ENCODE measurements at places on chromosomes 1 and 21. TPM values are rescaled to one million over a fixed set of nuclear protein-coding genes. Genes with fewer than 3 reads are reported as not detected.

DNA sequence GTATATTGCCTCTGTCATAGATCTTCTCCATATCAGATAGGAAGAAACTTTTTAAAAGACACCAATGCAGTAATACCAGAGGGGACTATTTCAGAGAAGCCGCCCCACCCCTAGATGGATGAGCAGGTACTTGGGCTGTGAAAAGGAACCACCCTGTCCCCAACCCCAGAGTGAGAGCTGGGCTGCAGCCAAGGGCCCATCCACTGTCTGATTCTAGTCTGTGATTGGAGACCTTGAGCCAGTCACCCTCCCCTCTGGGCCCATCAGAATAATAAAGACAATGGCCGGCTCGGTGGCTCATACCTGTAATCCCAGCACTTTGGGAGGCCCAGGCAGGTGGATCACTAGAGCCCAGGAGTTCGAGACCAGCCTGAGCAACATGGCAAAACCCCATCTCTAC lies 5.0 kb downstream of the CLEC20A start:
- DNase-seq, result no peak

GRCh38 chr1:108615544-108615943 lies 45.3 kb downstream of the HENMT1 start:
- DNase-seq, result no peak

DNA sequence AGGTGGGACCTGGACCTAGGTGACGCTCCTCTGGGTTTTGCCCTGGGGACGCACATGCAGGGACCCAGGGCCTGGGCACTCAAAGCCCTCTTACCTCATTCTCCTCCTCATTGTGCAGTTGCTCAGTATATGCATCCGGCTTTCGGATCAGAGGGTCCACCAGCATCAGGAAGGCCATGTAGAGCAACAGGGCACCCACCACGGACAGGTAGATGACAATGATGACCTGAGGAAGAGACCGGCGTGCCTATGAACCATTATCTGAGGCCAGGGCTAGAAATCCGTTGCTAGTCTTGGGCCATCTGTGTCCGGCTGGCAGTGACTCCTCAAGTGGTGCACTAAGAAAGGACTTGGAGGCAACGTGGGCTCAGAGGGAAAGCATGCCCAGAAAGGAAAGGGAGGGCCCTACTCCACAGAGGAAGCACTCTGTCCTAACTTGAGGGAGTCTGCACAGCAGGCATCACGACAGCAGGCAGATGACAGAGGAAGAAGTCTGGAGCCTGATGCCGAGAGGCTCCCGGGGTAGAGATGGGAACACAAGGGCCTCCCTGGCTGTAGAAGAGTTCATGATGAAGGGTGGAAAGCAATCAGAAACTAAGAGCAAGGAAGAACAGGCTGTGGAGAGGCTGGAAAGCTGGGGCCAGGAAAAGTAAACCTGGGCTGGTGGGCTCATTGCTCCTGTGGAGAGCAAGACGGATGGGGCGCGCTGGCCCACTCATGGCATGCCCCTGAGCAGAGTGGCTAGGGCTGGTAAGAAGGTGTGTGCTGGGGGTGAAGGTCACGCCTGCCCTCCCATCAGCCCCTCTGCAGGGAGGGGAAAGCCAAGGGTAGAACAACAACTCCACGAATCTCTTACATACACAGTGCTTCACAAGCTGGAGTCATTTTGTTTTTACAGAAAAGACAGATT lies 10.3 kb downstream of the TMEM9 start:
- no peak for DNase-seq

- no peak for DNase-seq
Measured at GRCh38 chr1:148354284-148354912, 128.7 kb downstream of the PPIAL4G start.

DNA sequence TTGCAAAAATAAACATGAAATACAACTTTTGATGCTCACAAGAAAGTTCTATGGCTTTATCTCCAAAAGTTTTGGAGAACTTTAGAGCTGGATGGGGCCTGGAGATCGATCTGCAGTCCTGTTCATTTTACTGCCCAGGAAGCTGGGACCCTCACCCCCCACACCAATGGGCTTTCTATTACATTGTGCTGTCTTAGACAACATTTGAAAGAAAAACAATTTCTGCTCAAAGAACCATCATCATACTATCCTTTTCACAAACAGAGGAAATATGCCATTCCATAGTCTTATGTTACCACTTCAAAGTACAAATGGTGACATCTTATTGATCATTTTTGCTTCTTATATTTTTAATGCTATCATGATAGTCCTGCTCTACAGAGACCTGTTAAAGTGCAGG lies 2.0 kb upstream of the HNRNPU start:
- DNase-seq, result no peak

- no peak for DNase-seq
Measured at GRCh38 chr21:28884481-28884880, 108.2 kb downstream of the LTN1 start.

GRCh38 chr1:152737997-152738396 lies 19.8 kb upstream of the KPRP start:
- no peak for DNase-seq

- DNase-seq, result no peak
Measured at GRCh38 chr1:165423136-165423535, 21.8 kb downstream of the RXRG start.

DNA sequence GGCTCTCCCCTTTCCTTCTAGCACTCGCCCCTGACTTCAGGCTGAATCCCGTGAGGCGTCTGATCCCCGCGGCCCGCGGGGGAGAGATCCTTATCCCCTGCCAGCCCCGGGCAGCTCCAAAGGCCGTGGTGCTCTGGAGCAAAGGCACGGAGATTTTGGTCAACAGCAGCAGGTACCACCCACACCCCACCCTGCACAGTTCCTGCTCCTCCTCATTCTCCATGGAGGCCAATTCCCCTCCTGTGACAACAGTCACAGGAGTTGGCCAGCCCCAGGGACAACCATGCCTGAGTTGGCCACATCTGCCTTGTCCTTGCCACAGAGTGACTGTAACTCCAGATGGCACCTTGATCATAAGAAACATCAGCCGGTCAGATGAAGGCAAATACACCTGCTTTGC lies 20.0 kb downstream of the TMEM81 start:
- no peak for DNase-seq

- no peak for DNase-seq
Measured at GRCh38 chr1:83834621-83835264, 164.2 kb downstream of the TTLL7 start.

DNA sequence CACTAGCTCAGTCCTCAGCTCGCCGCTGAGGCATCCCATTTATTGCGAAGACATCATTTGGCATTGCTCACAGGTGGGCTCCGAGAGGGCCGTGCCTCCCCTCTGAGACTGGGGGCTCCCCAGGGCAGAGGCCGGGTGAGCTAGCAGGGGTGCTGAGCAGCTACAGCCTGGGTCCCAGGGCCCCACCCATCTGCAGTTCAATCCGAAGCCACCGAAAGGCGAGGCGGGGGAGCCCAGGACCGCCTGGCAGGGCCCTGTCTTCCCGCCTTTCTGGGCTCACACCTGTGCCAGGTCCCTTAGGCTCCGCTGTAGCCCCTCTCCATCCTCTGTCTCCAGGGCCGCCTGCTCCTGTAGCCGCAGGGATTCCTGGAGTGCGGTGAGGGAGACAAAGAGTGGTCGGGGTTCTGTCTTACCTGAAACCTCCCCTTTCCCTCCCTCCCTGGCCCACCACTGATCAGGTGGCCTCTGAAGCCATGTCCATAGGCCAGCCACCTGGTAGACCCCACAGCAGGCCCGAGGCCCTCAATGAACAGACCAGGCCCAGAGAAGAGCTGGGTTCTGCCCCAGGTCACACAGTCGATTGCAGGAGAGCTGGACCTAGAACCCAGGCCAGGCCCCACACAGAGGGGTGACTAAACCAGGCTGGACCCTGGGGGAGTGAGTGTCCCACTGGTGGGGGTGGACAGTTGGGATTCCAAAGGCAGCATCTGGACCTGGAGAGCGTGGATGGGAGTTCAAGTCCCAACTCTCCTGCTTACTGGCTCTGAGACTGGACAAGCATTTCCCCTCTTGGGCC lies 18.1 kb upstream of the NBPF1 start:
- DNase-seq, result no peak

The KIF17 gene
- polyA plus RNA-seq, result 5.4 TPM

The CFHR5 gene
- polyA plus RNA-seq, result not detected

The LDLRAD1 gene
- polyA plus RNA-seq, result 0.04 TPM

The MYOM3 gene
- 21.5 TPM for polyA plus RNA-seq
